Epithelial cell of alveolus of lung (primary cell): ENCODE measurements at places on chromosomes 2 and 18. TPM values are rescaled to one million over a fixed set of nuclear protein-coding genes. Genes with fewer than 3 reads are reported as not detected.

UGT1A6 gene
- not detected in 2 replicates for total RNA-seq

TMEM127 gene
- total RNA-seq, result 27.7 and 34.8 TPM in 2 replicates

EVX2 gene
- total RNA-seq, result not detected in 2 replicates

SERPINB3 gene
- under 0.01 TPM in 1 of 2 replicates, not detected in the other for total RNA-seq
